ENCODE measurements at places on chromosomes 3 and 15.
A peak's percentile ranks its signal among the peaks of the same experiment; 100 is the strongest.

DNA sequence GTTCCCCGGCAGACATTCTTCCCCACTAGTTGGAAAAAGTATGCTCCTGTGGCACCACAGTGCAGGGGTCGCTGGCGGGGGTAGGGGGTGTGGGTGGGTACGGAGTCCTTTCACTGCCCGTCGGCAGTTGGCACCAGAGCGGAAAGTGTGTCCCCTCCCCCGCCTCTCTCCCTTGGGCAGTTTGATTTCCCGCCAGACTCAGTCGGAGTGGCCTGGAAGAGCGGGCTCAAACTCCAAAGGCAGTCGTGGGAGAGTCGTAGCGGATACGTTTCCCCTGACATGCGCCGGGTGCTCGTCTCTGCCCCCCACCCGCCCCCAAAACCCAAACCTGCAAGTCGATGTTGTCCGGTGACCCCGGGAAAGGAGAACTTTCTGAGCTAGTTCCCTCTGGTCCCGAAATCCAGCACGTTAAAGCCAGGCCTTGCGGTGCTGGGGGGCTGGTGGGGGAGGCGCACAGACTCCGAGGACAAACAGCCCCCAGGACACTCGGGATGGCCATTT is 4.4 kb upstream of the FOXB1 start:
- DNase-seq: no peak

DNA sequence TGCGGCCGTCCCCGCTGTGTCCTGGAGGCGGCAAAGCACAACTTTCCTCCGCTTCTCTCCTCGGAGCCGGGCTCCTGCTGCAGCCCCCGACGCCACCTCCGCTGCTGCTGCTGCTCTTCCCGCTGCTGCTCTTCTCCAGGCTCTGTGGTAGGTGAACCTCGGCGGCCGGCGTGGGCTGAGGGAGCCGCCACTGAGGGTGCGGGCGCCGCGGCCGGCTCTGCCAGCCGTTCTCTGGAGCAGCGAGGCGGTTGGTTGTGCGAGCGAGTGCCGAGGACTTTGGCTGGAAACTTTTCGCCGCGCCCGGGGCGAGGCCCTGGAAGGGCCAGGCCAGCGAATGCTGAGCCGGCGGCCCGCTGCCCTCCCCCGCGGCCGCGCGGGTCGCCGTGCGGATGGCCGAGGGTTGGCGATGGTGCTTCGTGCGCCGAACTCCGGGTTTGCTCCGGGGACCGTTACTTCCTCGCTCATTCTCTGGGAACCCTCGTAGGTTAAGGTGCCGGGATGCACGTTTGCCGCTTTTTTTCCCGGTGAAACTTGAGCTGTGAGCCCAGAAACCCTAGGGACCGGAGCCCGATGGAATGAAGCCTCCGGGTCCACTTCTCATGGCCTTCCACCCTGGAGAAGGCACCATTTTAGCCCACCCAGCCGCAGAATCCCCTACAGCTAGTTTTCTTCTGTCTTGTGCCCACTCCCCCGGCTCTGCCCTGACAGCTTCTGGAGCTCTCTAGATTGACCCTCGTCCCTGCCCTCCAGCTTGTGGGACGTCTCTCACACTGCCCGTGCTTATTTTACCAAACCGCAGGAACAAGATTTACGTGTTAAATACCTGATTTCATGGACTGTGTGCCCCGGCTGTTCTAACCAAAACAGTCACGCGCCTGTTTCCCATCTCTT is 660 bp downstream of the NECTIN3 start:
- no peak for DNase-seq

GRCh38 chr3:9970020-9970652 is 16.5 kb downstream of the EMC3 start:
- no peak for DNase-seq

DNA sequence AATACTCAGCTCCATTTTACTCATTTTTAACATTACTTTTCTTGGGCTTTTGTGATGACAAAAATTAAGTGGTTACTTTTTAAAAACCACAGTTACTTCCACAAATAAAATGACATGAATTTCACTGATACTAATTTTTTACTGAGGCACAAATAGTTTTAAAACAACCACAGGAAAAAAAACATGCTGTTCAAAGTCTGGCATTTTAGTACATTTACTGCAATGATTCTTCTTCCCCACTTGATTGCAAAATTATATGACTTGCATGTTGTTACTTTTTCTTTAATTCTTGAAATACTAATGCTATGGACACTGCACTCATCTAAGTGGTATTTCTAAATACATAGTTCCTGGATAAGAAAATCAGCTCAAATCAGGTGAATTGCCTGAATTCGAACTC is 24.8 kb upstream of the SLMAP start:
- DNase-seq: no peak

DNA sequence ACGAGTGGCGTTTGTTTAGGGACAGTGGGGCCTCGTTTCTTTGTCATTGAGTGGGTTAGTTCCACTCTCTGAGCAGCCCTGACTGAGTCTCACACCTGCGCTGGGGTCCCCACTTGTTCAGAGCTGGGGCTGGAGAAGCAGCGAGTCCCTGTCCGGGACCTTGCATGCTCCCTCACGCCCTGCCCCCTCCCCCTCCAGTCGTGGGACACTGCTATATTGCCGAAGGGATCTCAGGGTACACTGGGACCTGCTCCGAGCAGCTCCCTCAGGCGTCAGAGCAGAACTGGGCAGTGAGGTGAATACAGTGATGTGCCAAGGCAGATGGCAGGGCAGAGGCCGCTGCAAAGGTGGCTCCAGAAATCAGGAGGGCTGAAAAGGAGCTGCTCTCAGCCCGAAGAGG is 59.9 kb upstream of the KLF13 start:
- peak; percentile 65 for DNase-seq

DNA sequence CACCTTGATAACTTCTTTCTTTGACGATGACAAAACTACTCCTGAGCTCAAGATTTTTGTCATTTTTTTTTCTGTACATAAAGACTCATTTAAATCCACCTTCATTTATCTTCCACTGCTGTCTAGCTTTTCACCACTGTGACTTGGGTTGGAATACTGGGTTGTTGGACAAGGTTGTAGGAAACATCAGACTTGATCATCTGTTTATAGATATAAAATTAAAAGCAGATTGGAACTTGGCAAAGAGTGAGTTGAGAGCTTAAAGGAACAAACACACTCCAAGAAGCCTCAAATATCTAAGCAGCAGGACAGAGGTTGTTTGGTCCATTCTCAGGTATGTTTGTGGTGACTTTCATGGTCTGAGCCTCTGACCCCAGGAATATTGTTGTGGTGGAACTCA is 141.7 kb upstream of the NDN start:
- DNase-seq: no peak

- no peak for DNase-seq
Measured at GRCh38 chr3:147417551-147418295, 8.6 kb downstream of the ZIC1 start.

GRCh38 chr15:44735482-44736180 is 697 bp upstream of the TRIM69 start:
- no peak for DNase-seq

DNA sequence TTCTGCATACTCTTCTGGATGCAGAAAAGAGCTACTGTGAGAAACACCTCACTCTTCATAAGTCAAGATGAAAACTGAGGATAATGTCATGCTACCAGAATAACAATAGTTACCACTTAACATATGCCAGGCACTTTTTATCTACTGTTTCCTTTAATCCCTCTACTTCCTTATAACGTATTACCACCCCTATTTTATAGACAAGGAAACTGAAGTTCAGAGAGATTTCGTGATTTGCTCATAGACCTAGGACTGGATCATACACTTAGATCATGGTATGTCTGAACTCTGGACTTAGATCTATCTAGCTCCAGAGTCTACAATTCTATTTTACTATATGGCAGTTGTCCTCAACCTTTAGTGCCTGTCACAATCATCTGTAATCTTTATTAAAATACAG is 155.7 kb upstream of the TSPAN3 start:
- DNase-seq: no peak

DNA sequence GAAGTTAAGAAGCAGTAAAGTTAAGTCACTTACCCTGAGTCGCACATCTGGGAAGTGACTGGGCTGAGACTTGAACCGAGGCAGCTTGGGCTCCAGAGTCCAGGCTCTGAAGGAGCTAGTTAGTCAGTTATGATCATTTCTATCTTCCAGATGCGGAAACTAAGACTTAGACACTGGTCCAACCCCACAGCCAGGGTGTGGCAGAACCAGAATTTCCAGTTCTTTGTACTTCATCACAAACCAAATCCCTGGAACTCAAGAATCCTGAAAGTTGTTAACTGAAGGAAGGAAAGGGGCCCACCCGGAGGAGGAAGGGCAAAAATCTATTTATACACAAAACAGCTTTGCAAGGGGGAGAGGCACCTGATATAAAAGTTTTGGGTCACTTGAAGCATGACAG is 389.9 kb downstream of the SHQ1 start:
- no peak for DNase-seq

- DNase-seq: no peak
Measured at GRCh38 chr15:84924077-84924731, 39.7 kb downstream of the SLC28A1 start.

DNA sequence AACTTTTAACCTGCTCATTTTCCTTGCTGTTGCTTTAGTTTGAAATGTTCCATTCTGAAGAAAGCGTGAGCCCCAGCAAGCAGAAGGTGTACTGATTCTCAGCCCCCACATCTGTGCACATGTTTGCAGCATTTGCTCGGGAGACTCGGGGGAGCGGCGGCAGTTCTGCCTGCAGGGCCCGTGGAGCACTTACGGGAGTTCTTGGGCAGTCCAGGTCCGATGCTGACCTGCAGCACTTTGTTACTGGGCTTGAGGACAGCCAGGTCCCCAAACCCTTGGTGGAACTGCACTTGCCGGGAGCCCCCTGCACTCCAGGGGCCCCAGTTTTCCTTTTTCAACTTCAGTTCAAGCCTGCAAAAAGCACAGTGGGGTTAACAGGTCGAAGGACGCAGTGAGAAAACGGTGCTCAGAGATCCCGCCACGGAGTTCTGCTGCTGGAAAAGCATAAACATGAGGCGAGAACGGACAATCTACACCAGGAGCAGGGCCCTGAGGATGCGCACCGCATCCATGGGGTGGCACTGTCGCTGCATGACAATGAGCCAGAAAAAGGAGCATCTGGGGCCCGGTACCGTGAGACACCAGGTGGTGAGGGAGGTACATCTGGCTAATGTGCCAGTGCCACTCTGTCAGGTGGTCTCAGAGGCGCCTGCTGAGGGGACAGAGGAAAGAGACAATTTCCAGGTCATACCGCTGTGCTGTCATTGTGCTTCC is 45.6 kb upstream of the LDHAL6B start:
- peak; percentile 68 for DNase-seq

DNA sequence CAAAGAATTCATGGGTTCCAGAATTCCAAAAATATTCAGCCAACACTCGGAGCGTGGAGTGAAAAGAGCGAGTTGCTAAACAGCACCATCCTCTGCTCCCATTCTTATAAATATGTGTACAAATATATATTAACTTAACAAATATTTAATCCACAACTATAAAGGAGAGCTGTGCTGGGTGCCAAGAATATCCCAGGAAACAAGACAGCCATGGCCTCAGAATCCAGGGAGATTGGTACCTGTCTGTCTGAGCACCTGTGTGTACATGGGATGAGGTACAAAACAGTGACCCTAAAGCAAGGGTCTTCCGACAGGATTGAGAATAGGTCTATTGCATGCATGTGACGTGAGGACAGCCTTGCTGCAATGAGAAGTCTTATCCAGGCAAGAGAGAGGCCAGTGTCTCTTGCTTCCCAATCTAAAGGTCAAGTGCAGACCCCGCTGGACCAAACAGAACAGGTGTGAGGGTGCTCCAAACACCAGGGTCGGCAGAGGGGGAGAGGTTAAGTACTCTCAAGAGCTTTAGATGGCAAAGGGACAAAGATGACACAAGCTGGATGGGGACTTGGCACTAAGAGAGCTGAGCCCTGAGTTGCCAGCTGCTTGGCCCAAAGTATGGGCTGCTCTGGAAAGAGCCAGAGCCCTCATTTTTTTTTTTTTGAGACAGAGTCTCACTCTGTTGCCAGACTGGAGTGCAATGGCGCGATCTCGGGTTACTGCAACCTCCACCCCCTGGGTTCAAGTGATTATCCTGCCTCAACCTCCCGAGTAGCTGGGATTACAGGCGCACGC is 36.2 kb downstream of the HOMER2 start:
- no peak for DNase-seq

GRCh38 chr3:156674911-156675829 is 780 bp downstream of the TIPARP start:
- peak; percentile 63 for DNase-seq

- DNase-seq: no peak
Measured at GRCh38 chr3:115403786-115404185, 219.5 kb upstream of the GAP43 start.

GRCh38 chr3:32614956-32615355 is 44.3 kb upstream of the DYNC1LI1 start:
- no peak for DNase-seq

Data from RWPE2 (cell line).